ENCODE measurements at places on chromosomes 5 and 9.

GRCh38 chr5:163089230-163089629 is 348.2 kb upstream of the CCNG1 start:
- DNase-seq, result no peak

- DNase-seq, result no peak
Measured at GRCh38 chr5:72433522-72433921, 73.7 kb downstream of the ZNF366 start.

DNA sequence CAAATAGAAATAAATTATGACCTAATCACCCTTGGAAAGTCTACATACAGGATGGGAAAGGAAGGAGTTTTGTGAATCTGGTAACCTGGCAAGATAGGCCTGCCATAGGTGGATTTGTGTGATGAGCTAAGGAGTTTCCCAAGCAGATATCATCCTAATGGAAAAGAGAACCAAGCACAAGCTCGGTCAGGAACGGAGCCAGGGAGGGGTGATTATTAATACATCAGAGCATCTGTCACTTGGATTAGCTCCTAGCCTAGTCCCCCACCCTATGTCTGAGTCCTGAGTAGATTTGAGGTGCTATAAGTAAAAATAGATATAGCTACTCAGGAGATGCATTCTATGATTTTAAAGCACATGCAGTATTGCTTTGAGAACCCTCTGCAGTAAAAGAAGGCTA is 57.3 kb upstream of the SMARCA2 start:
- DNase-seq, result no peak

DNA sequence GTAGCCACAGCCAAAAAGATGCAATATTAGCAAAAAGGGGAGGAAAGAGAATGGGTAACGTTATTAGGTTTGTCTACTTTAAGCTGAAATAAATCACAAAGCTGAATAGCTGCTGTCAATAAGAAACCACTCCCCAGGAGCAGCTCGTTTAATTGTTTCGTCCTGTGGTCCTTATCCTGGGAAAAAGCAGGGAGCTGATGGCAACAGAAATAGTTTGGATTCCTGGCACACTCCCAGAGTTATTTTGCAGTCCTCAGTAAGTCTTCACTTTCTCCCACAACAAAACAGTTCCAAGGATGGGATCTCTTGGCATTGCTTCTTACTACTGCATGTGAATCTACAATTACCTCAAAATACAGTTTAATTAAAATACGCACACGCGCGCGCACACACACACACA is 28.8 kb downstream of the FRMD3 start:
- no peak for DNase-seq

DNA sequence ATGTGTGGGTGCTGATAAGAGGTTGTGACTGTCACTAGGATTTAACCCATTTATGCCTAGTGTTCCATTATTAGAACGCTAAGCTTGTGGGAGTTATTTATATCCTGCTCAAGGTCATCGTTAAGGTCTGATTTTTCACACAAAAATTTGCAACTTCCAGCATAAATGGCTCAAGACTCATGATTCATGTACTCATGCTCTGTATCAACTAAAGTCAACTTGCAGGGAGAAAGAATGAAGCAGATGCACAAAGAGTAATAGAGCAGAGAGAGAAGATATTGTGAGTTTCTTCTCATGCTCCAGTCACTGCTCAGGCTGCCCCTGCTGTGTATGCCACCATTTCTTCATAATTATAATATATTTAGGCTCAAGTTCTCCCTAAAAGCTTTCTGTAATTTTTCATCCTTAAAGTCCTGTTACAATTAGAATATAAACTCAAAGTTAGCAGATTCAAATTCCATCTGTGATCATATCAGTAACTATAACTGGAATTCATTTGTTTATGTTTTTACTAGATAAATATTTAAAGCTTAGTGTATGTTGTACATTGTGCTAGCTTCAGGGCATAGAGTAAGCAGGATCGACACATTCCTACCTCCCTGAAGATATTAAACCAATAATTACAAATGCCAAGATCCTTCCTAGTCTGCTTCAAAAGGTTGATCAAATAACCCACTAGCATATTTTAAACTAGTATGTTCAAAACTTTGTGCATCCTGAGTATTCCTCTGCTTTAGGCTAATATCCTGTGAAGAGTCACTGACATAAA is 136.7 kb downstream of the NUDT12 start:
- no peak for DNase-seq

- no peak for DNase-seq
Measured at GRCh38 chr9:108845947-108846346, 9.8 kb downstream of the ACTL7B start.

- no peak for DNase-seq
Measured at GRCh38 chr9:121612511-121612998, 38.9 kb upstream of the DAB2IP start.

DNA sequence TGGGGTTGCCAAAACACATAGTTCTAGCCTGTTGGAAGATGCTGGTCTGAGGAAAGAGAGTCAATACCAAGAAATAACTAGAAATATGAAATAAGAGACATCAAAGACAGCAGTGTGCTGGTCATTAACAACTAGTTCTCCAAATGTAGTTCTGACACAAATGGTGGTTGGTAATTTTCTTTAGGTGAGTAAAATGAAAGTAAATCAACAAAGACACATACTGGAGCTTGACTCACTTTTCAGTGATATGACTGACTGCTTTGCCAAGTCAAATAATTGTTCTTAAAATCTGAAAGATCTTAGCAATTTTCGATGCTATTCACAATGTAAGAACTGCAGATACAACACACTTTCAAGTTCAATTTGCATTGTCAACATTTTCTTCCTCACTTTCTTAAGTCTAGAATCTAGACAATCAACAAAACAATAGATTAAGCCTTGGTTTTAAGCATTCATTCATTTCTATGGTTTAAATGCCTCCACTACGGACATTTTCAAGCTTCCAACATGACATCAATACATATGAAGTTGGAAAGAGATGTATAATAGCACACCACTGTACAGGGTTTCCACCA is 166.8 kb upstream of the MAP3K1 start:
- no peak for DNase-seq

DNA sequence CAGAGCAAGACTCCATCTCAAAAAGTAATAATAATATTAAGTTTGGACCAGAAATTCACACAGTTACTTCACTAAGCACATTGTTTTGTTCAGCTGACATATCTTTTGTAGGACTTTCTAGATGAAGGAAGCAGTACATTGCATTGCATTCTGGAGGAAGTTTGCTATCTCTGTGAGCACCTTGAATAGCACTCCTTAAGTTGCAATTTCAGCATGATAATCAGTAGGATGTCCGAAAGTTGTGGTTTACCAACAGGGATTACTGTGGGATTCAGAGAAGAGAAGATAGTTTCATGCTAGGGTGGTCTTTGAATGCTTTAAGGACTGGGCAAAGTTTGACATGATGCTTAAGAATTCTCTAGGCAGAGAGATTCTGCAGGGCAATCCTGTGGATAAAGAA is 18.4 kb upstream of the TTC23L start:
- no peak for DNase-seq

GRCh38 chr5:134874831-134875655 is 872 bp downstream of the TXNDC15 start:
- DNase-seq, result no peak

- DNase-seq, result no peak
Measured at GRCh38 chr5:149011084-149011483, 51.8 kb downstream of the SH3TC2 start.

DNA sequence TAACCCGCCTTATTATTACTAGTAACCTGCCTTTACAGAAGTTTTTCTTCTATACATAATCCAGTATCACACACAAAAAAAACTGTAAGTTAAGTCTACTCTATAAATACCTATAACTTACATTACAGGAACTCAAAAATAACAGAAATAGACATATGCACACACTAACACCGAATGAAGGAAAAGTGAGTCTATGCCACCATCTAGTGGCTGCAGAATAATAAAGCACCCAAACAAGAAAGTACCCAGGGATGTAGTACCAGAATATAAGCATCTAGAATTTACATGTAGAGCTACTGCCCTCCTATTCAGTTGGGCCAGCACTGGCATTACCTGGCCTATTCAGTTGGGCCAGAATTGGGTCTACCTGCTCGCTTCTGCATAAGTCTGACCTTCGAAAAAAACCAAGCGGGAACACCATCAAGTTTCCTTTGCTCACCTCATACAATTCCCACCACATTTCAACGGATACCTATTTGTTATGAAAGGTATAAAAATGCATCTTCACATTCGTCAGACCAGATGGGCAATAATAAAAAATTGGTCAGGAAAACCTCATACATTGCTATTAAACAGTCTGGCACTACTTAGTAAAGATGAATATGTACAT is 4.0 kb upstream of the NIPSNAP3A start:
- peak; percentile 51 for DNase-seq

- no peak for DNase-seq
Measured at GRCh38 chr5:55973296-55973695, 21.5 kb downstream of the IL6ST start.

- DNase-seq, result no peak
Measured at GRCh38 chr5:71974165-71974564, 133.1 kb upstream of the MAP1B start.

- DNase-seq, result no peak
Measured at GRCh38 chr5:180647941-180648500, 1.4 kb downstream of the FLT4 start.

GRCh38 chr5:153151558-153151957 is 338.9 kb upstream of the GRIA1 start:
- DNase-seq, result no peak

GRCh38 chr9:135608294-135608998 is 30.9 kb downstream of the GLT6D1 start:
- DNase-seq, result no peak

- no peak for DNase-seq
Measured at GRCh38 chr5:156598964-156599363, 251.1 kb upstream of the PPP1R2B start.

- no peak for DNase-seq
Measured at GRCh38 chr9:33442125-33442524, 5.3 kb downstream of the AQP3 start.

GRCh38 chr5:118937393-118938061 is 50.8 kb downstream of the DTWD2 start:
- no peak for DNase-seq

DNA sequence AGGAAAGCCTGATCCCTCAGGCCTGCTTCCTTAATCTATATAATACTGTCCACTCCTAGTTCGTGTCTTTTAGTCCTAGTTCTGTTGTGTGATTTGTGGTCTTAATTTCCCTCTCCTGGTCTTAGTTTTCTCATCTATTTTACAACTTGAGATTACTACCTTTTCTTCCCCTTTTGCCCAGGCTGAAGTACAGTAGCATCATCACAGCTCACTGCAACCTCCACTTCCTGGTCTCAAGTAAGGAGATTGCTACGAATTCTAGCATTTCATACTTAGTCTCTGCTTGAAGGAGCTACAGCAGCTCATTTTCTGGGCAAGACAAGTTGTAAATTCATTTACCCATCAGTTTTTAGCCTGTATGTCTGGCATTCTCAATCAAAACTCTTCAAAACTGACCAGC is 5.5 kb downstream of the TRIM32 start:
- DNase-seq, result no peak

- no peak for DNase-seq
Measured at GRCh38 chr5:95241635-95242034, 43.3 kb downstream of the MCTP1 start.

GRCh38 chr9:138071292-138071691 is 193.7 kb downstream of the CACNA1B start:
- no peak for DNase-seq

- DNase-seq, result no peak
Measured at GRCh38 chr9:115921301-115921700, 232.3 kb upstream of the PAPPA start.

DNA sequence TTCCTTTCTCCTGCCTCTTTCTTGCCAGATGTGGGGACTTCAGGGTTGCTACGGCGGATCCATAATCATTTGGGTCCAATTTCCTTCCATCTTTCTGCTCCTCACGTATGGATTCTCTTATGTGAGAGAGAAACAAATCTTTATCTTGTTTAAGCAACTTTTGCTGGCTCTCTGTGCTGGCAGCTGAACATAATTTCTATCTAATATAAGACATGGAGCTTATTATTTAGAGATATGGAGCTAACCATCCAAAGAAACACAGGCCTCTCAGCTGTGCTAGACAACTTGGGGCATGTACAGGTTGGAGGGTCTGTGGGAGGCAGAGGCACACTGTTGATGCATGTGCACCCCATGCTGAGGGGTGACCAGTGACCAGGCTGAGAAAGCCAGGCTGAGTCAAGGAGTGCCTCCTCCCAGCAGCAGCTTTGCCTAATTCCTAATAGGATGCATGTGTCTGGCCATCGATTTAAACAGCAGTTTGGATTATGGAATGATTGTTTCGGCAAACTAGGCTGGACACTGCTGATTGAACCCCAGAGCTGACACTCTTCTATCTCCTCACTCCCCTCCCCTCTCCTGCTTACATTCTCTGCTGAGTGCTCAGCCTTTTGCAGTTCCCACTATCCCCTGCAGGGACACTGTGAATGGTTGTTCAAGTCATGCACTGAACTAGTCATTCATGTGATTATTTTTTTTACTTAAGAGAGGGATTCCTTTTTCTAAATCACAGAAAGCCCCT is 195.8 kb downstream of the ERCC6L2 start:
- peak; percentile 16 for DNase-seq

GRCh38 chr5:67235399-67236110 is 39.0 kb upstream of the CD180 start:
- DNase-seq, result no peak

- no peak for DNase-seq
Measured at GRCh38 chr5:65734921-65735320, 12.9 kb downstream of the NLN start.

DNA sequence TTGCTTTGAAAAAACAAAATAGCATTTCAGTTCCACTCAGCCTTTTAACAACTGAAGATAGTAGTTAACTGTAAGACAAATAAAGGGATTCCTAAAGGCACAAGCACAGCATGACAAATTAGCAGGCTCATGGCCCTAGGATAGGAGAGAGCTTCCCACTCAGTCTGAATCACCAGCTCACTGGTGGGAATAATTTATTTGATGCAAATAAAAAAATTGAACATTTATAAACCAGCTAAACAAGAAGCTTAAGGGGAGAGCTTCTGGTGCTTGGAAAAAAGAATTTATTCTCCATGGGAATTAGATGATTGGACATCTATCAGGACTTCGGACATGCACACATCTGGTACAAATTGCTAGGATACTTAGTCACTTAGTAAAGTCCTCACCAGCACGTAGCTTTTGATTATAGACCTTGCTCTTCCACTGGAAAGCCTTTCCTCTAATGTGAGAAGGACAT is 294.1 kb upstream of the TNC start:
- DNase-seq, result no peak

DNA sequence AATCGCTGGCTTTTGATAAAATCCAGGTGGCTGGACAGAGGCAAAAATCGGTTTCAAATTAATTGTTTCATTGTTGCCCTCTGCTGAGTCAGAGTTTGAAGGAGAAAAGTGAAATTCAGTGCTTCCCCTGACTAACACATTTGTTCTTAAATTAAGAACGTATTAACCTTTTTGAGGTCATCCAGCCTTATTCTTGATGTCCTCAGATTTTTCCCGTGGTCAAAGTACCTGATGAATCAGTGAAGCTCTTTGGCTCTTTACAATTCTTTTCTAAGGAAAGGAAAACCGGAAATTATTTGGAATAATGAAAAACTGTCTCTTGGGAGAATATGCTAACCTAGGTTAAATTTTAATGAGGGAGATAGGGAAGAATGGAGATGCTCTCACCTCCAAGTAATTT is 21.6 kb downstream of the OSMR start:
- DNase-seq, result no peak

Measured in HCT116 (cell line).